ENCODE measurements at places on chromosomes 5 and 9.

DNA sequence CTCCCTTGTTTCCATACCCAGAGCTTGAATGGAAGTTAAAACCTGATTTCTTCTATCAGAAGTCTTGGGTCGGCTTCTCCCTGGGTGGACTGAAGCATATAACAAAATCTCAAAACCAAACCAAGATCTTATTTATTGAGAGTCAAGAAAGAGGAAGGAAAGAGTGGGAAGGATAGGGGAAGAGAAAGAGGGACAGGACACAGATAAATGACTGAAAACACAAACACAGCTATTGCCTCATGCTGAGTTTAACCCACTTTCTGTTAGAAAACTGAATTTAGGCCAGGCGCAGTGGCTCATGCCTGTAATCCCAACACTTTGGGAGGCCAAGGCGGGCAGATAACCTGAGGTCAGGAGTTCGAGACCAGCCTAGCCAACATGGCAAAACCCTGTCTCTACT, 92.9 kb downstream of the PALM2AKAP2 start:
- DNase-seq: no peak

GRCh38 chr5:130759061-130759460, 406.0 kb downstream of the HINT1 start:
- no peak for DNase-seq

DNA sequence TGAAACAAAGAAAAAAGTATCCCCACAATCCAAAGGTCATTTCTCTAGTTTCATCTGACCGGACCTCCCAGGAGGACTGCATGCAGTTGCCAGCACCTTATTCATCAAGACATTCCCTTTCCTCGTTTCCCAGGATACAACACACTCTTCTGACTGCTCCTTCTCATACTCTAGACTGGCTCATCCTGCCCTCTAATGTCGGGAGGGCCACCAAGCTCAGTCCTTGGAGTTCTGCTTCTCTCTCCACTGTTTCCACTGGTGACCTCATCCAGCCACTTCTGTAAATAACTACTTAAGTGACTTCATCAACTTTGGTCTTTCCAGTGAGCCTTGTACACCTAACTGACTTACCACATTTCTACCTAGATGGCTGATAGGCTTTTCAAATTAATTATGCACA, 179.1 kb downstream of the EPB41L4A start:
- DNase-seq: no peak

DNA sequence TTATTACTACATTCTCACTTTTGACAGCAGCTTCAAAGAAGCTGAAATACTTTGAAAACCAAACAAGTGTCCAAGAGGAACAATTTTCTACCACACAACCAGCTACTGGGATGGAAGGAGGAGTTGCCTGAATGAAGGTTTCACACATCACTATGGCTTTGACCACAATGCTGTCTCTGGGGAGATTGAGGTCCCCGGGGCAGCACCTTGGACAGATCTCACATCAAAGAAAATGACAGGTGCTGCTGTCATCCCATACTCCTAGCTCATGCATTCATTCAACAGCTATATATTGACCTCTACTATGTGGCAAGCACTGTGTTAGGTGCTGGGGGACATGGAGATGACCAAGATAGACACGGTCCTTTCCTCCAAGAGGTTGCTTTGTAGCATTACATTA, 233.2 kb upstream of the RASEF start:
- no peak for DNase-seq

GRCh38 chr5:99122976-99123375, 194.2 kb upstream of the CHD1 start:
- DNase-seq: no peak

- peak; percentile 2 for DNase-seq
Measured at GRCh38 chr5:152560512-152561137, 155.5 kb upstream of the NMUR2 start.

- no peak for DNase-seq
Measured at GRCh38 chr5:94784536-94785505, 166.4 kb downstream of the SLF1 start.

DNA sequence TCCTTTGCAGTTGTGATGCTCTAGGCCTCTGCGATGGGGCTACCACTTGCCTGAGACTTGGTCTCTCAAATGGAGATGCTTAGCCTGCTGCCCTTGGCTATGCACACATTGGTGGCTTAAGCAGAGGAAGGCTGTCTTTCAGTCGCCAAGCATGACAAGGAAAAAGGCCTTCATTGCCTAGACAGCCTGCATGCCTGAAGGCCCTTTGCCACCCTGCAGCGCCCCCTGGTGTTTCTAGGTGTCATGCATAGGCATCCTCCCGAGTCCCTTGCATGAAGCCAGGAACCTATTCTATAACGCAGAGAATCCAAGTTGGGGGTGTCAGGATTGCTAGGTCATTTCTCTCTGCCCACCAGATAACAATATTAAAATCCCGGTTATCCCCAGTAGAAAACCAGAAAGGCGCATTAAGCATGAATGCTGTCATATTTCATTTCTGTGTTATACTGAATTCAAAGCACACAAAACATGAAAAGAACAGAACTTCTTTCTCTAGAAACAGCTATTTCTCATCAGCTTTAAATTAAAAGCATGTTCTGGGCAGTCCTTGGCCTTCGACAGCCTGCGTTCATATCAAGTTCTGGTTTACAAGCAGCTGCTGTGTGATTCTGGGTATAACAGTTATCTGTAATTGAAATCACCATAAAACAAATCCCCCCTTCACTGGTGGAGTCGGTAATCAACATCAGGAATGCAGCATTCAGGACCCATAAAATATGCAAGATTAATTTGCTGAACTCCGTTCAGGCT, 59.7 kb upstream of the TRPC7 start:
- DNase-seq: peak; percentile 34

Data from activated T-cell treated with anti-CD3 and anti-CD28 coated beads for 48 hours (primary cell).